ENCODE measurements at places on chromosomes 11 and 22.

GRCh38 chr11:11580841-11581411 lies 40.9 kb downstream of the GALNT18 start:
- no peak for DNase-seq

DNA sequence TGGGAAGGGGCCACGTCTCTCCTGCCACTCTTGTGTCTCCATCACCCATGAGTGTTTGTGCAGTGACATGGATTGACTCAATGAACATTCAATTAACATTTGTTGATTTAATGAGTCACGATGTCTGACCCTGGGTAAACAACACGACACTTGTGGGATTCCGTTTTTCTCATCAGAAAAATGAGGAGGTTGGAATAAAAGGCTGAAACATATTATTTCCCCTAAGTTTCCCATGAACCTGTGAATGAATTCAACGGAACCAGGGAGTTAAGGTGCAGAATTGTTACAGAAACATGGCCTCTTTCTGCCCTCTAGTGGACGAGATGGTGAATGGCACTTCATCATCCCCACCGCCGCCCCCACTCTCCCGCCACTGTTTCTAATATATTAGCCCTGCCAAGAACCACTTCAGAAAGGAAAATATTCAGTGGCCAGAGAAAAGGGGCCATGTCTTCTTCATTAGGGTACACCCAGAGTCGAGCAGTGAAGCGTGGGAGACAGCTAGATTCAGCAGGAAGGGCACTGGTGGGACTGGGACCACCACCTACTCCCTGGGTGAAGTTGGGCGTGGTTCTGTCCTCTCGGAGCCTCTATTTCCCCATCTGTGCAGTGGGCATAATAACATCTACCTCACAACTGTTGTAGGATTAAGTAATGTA lies 46.3 kb upstream of the SYT13 start:
- peak; percentile 55 for DNase-seq

DNA sequence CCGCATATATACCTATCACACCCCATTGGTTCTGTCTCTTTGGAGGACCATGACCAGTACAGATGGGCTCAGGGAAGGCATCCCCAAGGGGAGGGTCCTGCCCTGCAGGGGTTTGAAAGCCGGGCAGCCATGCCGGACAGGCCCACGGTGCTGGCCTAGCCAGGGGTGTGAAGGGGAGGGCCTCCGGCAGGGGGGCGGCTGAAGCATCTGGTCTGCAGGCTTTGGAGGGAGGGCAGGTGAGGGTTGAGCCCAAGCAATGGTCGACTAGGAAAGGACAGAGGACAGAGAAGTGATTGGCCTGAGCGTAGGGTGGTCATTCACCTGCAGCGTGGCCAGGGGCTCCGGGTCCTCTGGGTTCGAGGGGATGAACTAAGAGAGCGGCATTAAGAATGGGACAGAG lies 11.2 kb upstream of the CTSD start:
- no peak for DNase-seq

GRCh38 chr11:75271730-75272129 lies 31.2 kb downstream of the TPBGL start:
- DNase-seq: no peak

GRCh38 chr22:35367331-35367886 lies 13.5 kb upstream of the HMOX1 start:
- DNase-seq: peak; percentile 7

DNA sequence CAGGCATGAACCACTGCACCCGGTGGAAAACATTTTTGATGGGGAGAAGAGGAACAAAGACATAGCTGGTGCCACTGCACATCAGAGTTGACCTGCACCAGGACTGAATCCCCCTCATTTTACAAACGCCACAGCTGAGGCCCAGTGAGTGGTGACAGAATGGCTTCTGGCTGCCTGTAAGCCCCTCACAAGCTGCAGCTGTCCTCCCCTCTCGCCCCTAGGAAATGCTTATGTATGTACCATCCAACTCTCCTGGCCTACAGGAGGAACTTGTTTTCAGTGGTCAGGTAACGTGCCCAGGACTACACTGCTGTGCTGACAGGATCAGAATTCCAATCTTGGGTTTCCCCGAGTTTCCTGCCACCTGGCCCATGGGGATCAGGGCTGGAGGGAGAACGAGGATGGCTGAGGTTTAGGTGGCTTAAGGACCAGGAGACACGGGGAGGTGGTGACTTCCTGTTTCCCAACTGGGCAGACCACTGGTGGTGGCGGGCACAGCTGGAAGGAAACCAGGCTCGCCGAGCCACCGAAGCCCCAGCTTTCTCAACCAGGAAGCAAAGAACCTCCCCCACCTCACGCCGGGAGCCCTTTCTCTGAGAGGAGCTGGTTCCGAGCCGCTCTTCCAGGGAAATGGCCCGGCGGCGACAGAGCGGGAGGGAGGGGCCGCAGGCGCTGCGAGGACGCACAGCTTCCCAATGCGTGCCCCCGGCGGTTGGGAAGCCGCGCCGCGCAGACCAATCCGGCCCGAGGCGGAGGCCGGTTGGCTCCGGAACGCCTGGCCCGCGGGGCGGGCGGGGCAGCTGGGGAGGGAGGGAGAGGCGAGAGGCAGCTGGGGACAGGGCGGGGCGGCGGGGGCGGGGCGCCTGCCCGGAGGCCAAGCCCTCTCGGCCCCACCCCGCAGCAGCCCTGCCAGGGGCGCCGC lies 1.0 kb upstream of the LRFN4 start:
- peak; percentile 80 for DNase-seq

Measured in CD4-positive, alpha-beta T cell treated with Interleukin-17A for 1 hour (primary cell).